Keratinocyte (primary cell): ENCODE measurements at places on chromosomes 2 and 18.

- no peak for DNase-seq
These were observed 54.2 kb upstream of the ITGB6 start for GRCh38 chr2:160254189-160254762.

DNA sequence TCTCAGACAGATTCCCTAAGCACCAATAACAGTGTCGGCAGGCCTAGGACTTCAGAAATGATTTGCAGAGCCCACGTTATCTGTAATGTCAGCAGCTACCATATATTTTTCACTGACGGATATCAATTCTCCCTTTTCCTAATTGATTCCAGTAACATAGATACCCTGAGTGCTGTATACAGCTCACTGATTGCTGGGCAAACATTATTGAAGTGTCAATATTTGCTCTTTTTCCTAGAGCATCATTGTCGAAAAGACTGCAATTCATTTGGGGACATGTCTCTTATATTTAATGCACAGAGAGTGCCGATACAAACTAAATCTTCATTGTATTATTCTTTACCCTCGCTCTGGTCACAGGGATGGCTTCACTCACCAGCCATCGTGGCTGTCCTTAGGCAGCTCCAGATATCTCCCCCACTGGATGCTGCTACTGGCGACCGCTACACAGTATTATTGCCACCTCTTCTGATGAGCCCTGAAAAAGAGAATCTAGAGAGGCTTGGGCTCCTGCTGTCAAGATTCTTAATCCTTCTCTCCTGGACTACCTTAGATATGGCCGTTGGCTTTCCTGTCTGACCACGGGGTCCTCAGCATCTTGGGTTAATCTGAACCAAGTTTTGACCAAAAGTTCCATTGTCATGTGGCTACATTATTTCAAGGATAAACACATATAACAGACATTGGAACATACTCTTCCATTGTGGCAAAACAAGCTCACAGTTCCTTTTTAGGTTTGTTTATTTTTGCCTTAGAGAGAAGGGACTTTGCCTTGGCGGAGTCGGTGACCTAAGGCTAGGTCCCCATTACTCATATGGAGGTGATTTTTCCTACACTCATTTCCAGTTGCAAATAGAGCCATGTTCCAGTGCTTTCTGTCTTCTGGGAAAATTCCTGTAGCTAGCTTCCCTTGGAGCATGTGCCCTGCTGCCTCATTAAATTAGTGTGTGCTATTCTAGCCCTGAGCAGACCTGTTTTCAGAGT, 105.4 kb downstream of the CPO start:
- DNase-seq, result no peak

DNA sequence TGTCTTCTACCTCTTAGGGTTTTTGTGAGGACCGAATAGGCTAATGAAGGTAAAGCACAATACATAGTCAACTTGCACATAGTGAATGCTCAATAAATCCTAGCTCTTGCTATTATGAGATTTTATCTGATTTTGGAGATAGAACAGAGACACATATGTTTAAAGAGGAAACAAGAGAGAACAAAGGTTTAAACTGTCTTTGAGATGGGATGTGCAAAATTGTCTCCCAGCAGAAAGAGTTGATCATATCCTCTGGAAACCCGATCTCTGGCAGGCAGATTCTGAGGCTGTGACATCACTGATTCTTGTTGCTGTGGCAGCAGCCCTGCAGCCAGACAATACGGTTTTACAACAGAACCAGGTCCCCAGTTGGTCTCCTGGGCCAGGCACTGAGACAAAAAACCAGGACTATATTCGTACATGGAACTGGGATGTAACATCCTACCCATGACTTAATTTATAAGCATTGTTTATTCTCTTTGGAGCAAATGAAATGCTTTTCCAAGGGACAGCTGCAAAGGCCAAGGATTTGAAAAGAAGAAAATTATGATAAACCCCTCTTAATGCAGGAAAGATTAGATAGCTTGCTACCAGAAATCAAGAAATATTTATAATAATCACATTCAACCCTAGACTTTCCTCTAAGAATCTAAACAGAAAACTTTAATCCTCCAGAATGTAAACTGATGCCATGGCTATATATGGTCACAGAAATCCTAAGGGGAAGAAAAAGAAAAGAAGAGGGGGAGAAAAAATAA, 80.2 kb downstream of the SLC8A1 start:
- no peak for DNase-seq

DNA sequence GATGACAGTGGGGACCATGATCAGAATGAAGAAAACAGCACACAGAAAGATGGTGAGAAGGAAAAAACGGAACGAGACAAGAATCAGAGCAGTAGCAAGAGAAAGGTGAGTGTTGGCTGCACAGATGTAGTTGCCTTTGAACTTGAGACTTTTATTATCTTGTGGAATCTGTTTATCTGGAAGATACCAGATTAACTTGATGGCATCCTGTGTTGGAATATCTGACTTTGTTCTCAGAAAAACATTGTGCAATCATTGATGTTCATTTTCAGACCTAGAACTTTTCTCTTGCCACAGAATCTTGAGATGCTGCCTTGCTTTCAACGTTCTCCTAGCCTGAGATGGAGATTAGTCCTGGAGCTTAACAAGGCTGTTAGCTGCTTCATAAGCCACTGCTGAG, 5.9 kb downstream of the EIF4E2 start:
- DNase-seq, result no peak

DNA sequence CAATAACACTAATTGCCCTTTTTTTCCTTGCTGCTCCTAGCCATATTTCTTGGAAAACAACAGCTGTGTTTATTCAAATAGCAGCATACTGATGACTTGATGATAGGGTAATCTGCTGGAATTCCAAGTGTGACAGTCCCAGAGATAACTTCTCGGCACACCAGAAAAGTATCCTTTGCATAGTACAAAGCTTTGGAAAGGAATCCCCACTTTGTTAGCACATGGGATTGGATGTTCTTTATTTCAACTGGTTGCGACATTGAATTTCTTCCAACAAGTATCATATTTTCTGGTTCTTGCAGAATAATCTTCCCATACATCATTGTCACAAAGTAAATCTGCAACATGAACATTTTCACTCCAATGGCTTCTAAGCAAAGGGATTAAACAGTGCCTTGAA, 445.8 kb upstream of the ACVR2A start:
- DNase-seq, result no peak

GRCh38 chr2:232431705-232432590, 24.0 kb upstream of the ALPI start:
- no peak for DNase-seq

DNA sequence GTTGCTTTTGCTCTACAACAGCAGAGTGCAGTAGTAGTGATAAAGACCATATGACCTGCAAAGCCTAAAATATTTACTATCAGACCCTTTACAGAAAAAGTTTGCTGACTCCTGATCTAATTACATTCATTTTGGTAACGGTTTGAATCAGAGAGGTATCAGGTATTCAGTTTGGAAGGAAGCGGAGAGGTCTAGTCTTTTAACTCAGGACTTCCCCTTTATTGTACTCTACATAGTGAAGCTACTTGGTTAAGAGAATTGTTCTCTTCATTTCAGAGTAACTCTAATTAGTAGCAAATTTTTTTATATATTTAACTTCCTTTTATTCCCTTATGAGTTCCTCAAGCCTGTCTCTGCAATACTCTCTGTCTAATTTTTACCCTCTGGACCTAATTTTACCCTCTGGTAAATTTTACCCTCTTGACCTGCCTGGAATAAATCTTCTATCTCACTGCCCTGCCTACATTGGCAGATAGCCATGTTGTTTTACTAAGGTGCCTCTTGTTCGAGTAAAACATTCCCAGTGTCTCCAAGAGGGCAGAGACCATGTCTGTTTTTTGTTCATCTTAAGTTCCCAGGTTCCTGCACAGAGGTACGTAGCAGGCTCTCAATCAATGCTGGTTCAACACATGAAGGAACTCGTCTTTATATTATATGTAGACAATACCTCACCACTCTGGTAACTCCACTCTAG, 170.6 kb downstream of the DNAH6 start:
- no peak for DNase-seq
